ENCODE measurements at places on chromosomes 1 and 21. TPM values are rescaled to one million over a fixed set of nuclear protein-coding genes. Genes with fewer than 3 reads are reported as not detected.

DNA sequence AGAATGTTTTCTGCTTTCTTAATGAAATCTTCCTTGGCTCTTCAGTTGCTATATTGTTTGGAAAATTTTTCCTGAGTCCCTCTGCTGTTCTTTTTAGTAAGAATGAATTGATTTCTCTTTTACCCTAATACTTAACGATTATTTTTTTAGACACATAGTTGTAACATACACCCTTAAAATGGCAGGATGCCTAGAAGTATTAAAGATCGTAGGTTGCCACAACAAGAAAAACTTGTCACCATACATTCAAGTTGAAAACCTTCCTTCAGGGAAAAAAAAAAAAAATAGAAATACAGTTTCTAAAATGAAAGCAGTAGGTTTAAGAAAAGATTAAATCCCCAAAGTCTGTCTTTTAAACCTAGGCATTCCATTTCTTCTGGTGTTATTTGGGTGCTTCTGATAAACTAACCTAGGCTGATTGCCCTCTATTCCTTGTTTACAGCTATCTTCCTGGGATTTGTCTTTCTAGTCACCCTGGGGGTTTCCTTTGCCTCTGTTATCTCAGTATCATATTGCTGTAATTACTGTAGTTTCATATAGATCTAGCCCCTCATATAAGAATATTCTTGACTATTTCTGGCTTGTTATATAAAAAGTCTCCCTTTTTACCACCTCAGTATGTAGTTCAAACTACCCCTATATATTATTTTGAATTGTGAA is 16.8 kb downstream of the SUCO start:
- DNase-seq, result no peak

DNA sequence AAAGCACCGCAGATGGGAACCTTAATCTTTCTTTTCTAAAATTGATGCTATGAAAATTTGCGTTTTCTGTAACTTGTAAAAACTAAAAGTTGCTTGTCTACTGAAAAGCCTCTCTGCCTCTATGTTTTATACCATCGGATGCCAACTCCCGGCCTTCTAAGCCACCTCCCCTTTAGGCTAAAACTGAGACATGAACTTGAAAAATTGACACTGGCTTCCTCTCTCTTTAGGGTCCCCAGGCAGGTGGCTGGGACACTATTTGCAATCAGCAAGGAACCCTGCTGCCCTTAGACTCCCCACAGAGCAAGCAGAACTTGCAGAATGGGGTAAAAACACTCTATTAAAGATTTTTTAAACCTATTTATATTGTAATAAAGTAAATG is 151.1 kb upstream of the CAMK1G start:
- DNase-seq, result no peak

DNA sequence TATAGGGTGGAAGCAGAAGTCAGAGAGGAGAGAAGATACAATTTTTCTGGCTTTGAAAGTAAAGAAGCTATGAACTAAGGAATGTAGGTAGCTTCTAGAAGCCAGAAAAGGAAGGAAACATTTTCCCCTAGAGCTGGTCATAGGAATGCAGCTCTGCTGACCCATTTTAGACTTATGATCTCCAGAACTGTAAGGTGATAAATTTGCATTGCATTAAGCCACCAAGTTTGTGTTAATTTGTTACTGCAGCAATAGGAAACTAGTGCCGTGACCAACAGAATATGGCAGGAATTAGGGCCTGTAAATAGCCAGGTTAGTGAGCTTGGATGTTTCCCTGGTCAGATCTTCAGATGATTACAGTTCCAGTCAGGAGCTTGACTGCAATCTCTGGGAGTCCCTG is 244.3 kb upstream of the C1orf105 start:
- DNase-seq, result no peak

- no peak for DNase-seq
Observed at GRCh38 chr1:222416001-222416791, 131.7 kb downstream of the HHIPL2 start.

DNA sequence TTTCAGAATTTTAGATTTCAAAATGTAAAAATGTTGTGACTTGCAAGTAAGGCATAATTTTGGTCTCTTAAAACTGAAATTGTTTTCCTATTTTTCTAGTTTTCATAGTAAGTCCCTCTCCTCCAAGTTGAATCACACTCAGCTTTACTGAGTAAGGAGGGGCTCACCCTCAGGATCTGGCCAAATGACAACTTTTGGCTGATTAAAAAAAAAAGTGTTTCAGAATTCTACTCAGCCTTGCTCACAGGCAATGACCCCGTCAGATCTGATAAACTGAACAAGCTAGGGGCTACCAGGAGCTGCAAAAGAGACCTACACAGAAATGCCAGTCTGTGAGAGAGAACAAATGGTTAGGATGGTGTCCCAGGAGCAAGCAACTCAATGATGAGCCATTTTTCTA is 159.8 kb downstream of the PBX1 start:
- DNase-seq, result no peak

GRCh38 chr1:64323054-64323453 is 119.6 kb downstream of the UBE2U start:
- DNase-seq, result no peak

ZYG11B gene
- total RNA-seq, result 111 TPM
